ENCODE measurements at places on chromosomes 13 and 19. TPM values are rescaled to one million over a fixed set of nuclear protein-coding genes. Genes with fewer than 3 reads are reported as not detected.

GRCh38 chr19:45641274-45642105 is 2.3 kb upstream of the EML2 start:
- no peaks in the 10 kb centered on the region for H3K27me3 ChIP-seq
- peak overlapping the region; percentile 48 for H3K27ac ChIP-seq
- peak overlapping the region; percentile 48 for H3K4me3 ChIP-seq
- no peaks in the 10 kb centered on the region for H3K36me3 ChIP-seq
- H3K4me1 ChIP-seq = peaks cover 23% of the 10 kb centered on the region
- DNase-seq = peak; percentile 75

The PRR22 gene
- 6.5 TPM for total RNA-seq

DNA sequence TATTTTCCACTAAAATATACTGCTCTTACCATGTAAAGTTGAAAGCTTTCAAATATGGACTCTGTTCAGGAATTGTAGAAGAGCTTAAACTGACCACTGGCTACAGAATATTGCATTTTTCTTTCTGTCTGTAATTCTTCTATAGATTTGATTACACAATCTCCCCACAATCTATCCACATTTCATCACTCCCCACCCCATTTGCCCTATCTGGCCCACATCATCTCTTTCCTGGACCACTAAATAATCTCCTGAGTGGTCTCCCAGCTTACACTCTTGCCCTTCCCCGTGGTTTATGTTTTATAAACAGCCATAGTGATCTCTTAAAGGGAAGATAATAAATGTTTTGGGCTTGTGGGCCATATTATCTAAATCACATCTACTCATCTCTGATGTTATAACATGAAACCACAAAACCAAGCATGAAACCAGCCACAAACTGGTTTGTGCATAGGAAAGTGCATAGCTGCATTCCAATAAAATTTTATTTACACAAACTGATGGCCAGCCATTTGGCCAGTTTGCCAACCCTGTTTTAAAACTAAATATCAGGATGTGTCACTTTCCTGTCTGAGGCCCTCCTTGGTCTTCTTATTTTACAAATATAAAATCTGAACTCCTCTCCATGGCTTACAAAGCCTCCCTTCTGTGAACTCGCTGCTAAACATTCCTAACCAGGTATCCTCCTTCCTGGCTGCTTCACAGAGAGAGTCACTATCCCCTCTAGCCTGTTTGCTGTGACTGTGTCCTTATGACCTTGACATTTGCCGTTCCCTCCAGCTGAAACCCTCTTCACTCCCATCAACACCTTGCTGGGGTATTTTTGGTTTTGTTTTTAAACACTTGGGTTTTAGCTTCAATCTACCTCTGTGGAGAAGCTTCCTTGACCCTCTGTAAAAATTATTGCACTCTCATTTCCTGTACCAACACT is 500.9 kb downstream of the GPC6 start:
- H3K27me3 ChIP-seq = no peaks in the 10 kb centered on the region
- peaks cover 17% of the 10 kb centered on the region for H3K4me1 ChIP-seq
- H3K27ac ChIP-seq = no peak overlapping the region
- H3K36me3 ChIP-seq = no peaks in the 10 kb centered on the region

The KLK8 gene
- total RNA-seq = not detected

DNA sequence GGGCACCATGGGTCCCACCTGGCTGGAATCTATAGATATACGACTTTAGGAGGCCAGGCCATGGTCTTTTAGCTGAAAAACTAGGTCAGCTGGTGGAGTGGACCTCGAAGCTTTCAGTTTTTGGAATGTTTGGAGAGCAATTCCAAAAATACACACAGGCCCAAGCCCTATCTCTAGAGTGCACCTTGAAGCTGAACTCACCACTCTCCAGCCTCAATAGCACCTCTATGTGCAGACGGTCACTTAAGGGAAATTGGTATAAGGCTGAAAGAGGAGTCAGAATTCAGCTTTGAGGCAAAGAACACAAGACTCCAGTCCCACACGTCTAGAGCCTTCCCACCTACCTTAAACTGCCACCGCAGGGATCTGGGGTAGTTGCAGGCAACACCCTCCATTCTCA is 56.4 kb upstream of the KATNAL1 start:
- H3K4me3 ChIP-seq = no peak overlapping the region
- DNase-seq = no peak
- H3K4me1 ChIP-seq = peaks cover 47% of the 10 kb centered on the region
- H3K27me3 ChIP-seq = no peaks in the 10 kb centered on the region
- H3K36me3 ChIP-seq = no peaks in the 10 kb centered on the region

GRCh38 chr19:769616-770015 is 18.7 kb downstream of the MISP start:
- H3K4me1 ChIP-seq = no peaks in the 10 kb centered on the region
- H3K36me3 ChIP-seq = no peaks in the 10 kb centered on the region
- H3K27me3 ChIP-seq = no peaks in the 10 kb centered on the region
- H3K4me3 ChIP-seq = no peak overlapping the region

- no peaks in the 10 kb centered on the region for H3K27me3 ChIP-seq
- H3K4me1 ChIP-seq = peaks cover 46% of the 10 kb centered on the region
- DNase-seq = peak; percentile 98
- H3K4me3 ChIP-seq = peak within 1 kb of the TSS; percentile 91
- H3K36me3 ChIP-seq = peaks cover 32% of the 10 kb centered on the region
Measured at GRCh38 chr19:48872182-48872883, at the start of gene PPP1R15A. TSS of gene PPP1R15A (plus strand) at chr19:48872421. CDS start at chr19:48873234, 813 bp downstream.

DNA sequence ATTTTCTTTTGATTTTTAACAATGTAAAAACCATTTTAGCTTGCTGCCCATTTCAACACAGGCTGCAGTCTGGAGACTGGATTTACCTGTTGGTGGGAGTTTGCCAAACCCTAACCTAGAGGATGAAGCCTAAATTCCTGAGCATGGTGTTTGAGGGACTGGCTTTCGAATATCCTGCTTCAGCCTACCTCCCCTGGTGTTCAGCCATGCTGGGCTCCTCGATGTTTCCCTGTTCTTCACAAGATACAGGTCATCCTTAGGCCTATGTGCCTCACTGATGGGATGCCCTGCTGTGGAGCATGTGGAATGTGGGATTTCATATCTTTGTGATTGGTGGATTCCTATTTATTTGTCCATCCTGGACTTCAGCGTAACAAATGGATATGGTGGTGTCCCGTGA is 20.4 kb upstream of the ERCC5 start:
- peaks cover 28% of the 10 kb centered on the region for H3K36me3 ChIP-seq
- no peak overlapping the region for H3K4me3 ChIP-seq
- no peak for DNase-seq
- H3K27ac ChIP-seq = peak overlapping the region; percentile 77

- no peaks in the 10 kb centered on the region for H3K36me3 ChIP-seq
- H3K4me1 ChIP-seq = peaks cover 7% of the 10 kb centered on the region
- DNase-seq = peak; percentile 77
Measured at GRCh38 chr19:8396563-8397203, 6.5 kb downstream of the RAB11B start.

DNA sequence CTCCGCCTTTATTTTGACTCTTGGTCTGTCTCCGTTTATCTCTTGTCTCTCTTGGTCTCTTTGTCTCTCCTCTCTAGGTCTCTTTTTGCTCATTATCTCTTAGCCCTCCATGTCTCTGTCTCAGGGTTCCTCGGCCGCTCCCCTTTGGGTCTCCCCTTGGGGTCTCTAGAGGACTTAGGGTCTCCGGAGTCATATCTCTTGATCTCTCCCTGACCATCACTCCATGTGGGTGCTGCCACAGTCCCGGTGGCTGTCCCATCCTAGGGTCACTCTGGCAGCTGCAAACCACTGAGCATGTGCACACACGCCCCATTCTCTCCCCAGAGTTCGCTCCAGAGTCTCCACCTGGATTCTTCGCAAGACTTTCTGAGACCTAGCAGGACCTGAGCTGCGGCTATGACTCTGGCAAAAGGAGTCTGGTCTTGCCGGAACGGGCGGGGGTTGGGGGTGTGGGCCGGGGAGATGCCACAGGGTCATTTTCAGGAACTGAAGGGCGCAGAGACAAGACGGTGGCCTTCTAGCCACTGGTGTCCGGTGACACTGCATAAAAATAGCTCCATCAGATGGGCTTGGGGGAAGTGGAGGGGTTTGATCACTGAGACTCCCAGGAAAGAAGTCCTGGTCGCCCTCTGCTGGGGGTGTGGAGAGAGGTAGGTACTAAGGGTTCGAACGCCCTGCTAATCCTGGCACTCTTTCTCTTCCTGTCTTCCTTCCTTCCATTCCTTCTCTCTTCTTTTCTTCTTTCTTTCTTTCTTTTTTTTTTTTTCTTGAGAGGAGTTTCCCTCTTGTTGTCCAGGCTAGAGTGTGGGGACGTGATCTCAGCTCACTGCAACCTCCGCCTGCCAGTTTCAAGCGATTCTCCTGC is 1.2 kb upstream of the KCNA7 start:
- H3K27ac ChIP-seq = no peak overlapping the region
- no peaks in the 10 kb centered on the region for H3K36me3 ChIP-seq
- H3K27me3 ChIP-seq = peaks cover 24% of the 10 kb centered on the region
- DNase-seq = peak; percentile 70

The KLF2 gene
- 1.9 TPM for total RNA-seq

- DNase-seq = no peak
- no peak overlapping the region for H3K4me3 ChIP-seq
- no peaks in the 10 kb centered on the region for H3K4me1 ChIP-seq
- H3K27me3 ChIP-seq = no peaks in the 10 kb centered on the region
- H3K27ac ChIP-seq = no peak overlapping the region
- H3K36me3 ChIP-seq = no peaks in the 10 kb centered on the region
Measured at GRCh38 chr13:73519396-73520116, 460.8 kb downstream of the KLF5 start.

DNA sequence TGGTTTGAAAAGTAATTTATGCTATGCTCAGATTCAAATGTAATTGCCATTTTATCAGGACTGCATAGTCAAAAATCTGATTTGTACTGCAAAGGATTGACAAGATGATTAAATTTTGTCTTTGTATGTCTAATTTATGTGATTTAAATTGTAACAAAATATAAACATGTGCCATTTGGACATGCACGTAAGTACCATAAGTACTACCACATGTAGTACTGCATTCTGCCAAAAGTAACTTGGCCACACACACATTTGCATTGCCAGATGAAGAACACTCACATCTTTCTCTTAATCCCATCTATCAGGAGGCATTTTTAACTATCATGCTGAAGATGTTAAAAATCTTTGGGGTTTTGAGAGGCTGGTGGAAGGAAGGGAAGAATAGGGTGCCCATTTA is 133.3 kb downstream of the KLF12 start:
- no peaks in the 10 kb centered on the region for H3K4me1 ChIP-seq
- no peak overlapping the region for H3K27ac ChIP-seq
- no peaks in the 10 kb centered on the region for H3K36me3 ChIP-seq
- peak; percentile 8 for DNase-seq

GRCh38 chr13:43196086-43196621 is 172.8 kb downstream of the DNAJC15 start:
- H3K4me3 ChIP-seq = no peak overlapping the region
- no peak overlapping the region for H3K27ac ChIP-seq
- DNase-seq = peak; percentile 46
- no peaks in the 10 kb centered on the region for H3K27me3 ChIP-seq
- no peaks in the 10 kb centered on the region for H3K36me3 ChIP-seq
- peaks cover 5% of the 10 kb centered on the region for H3K4me1 ChIP-seq

The ZNF534 gene
- not detected for total RNA-seq

The CYP2A6 gene
- not detected for total RNA-seq

DNA sequence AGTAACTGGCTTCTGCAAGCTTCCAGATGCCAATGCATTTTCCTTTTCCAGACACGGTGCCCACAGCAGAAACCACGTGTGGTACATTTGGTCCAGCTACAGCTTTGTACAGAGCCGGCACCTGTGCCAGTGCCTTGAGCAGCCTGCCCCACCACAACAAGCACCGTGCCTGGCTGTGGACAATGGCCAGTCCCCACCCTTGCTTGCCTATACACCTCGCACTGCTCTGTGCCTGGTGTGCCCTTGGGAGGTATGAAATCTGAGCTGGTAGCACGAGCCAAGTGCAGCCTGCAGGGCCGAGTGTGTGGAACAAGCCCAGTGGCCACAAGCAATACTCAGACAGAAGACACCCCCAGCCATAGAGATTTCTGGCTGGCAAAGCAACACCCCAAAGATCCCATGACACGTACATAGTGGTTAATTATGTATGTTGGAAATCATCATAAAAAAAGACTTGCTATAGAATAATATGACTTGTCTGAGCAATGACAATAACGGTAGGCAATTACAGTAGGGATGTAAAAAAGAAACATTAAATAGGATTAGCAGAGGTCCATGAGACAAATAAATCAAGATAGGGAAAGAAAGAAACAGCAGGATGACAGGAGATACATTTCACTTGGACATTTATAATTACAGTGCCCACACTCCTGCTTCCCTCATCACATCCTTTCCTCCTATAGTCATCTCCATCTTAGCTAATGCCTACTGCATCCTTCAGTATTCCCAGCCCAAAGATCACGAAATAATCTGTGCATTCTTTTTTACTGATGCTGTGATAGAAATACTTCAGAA is 1399.5 kb downstream of the PCDH9 start:
- DNase-seq = no peak
- no peaks in the 10 kb centered on the region for H3K36me3 ChIP-seq
- no peaks in the 10 kb centered on the region for H3K4me1 ChIP-seq
- H3K27ac ChIP-seq = no peak overlapping the region

- H3K4me1 ChIP-seq = peaks cover 18% of the 10 kb centered on the region
- no peaks in the 10 kb centered on the region for H3K27me3 ChIP-seq
- peak within 1 kb of the TSS; percentile 13 for H3K27ac ChIP-seq
Measured at GRCh38 chr13:45851171-45851921, at the start of gene SIAH3. TSS of gene SIAH3 (minus strand) at chr13:45851753. CDS start at chr13:45851629, 124 bp downstream.

GRCh38 chr13:24284889-24285565 is 24.4 kb upstream of the C1QTNF9 start:
- peaks cover 77% of the 10 kb centered on the region for H3K36me3 ChIP-seq
- no peak for DNase-seq
- H3K27ac ChIP-seq = no peak overlapping the region
- H3K4me1 ChIP-seq = peaks cover 35% of the 10 kb centered on the region

GRCh38 chr19:329876-330275 is 14.7 kb downstream of the MIER2 start:
- H3K27me3 ChIP-seq = no peaks in the 10 kb centered on the region
- no peak overlapping the region for H3K4me3 ChIP-seq
- no peak overlapping the region for H3K27ac ChIP-seq
- H3K4me1 ChIP-seq = no peaks in the 10 kb centered on the region
- DNase-seq = no peak

GRCh38 chr19:46014534-46014933 is 8.3 kb downstream of the PGLYRP1 start:
- H3K27ac ChIP-seq = no peak overlapping the region
- H3K4me3 ChIP-seq = peak overlapping the region; percentile 50
- H3K4me1 ChIP-seq = peaks cover 15% of the 10 kb centered on the region

The KANK3 gene
- 1.1 TPM for total RNA-seq

GRCh38 chr19:35216833-35217648 is 11.5 kb downstream of the FAM187B start:
- no peak for DNase-seq
- H3K4me1 ChIP-seq = peaks cover 6% of the 10 kb centered on the region
- no peak overlapping the region for H3K4me3 ChIP-seq
- no peaks in the 10 kb centered on the region for H3K36me3 ChIP-seq
- H3K27ac ChIP-seq = no peak overlapping the region
- no peaks in the 10 kb centered on the region for H3K27me3 ChIP-seq

- H3K36me3 ChIP-seq = peaks cover 37% of the 10 kb centered on the region
- DNase-seq = no peak
- H3K27ac ChIP-seq = peak overlapping the region; percentile 93
- peak overlapping the region; percentile 70 for H3K4me3 ChIP-seq
- no peaks in the 10 kb centered on the region for H3K27me3 ChIP-seq
Measured at GRCh38 chr19:6392221-6393073, 517 bp downstream of the GTF2F1 start.

- H3K36me3 ChIP-seq = no peaks in the 10 kb centered on the region
- H3K27ac ChIP-seq = peak overlapping the region; percentile 84
- no peaks in the 10 kb centered on the region for H3K27me3 ChIP-seq
- no peak for DNase-seq
Measured at GRCh38 chr19:38686530-38686888, 39.1 kb downstream of the ACTN4 start.

Data from A673 (cell line).